ENCODE measurements at places on chromosomes 6 and 20. TPM values are rescaled to one million over a fixed set of nuclear protein-coding genes. Genes with fewer than 3 reads are reported as not detected.

- no peak for DNase-seq
Measured at GRCh38 chr6:75556240-75556639, 45.4 kb upstream of the SENP6 start.

DNA sequence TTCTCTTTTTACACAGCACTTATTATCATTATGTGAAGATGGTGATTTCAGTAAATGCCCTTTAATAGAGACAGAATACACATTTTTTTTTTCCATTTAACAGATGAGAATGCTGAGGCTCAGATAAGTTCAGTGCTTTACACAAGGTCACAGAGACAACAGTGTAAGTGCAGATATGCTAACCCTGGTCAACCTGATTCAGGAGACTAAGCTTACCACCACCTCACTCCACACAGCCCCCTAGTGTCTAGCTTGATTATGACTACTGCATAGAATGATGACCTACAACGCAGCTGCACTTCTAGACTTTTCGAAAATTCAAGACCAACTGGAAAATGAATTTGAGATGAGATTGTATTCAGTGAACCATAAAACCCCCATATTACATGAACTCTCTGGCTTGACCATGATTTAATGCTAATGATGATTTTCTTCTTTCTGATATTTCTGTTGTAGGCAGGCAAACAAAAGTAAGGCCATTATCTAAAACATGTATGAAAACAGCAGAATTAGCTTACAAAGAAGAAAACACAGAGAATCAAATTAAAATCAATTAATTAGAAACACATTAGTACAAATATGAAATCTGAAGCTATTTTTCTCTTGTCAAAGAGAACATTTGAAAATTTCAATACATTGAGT is 212.1 kb upstream of the PHACTR1 start:
- peak; percentile 48 for DNase-seq

GRCh38 chr6:2900821-2901644 is 2.1 kb downstream of the SERPINB9 start:
- DNase-seq: no peak

DNA sequence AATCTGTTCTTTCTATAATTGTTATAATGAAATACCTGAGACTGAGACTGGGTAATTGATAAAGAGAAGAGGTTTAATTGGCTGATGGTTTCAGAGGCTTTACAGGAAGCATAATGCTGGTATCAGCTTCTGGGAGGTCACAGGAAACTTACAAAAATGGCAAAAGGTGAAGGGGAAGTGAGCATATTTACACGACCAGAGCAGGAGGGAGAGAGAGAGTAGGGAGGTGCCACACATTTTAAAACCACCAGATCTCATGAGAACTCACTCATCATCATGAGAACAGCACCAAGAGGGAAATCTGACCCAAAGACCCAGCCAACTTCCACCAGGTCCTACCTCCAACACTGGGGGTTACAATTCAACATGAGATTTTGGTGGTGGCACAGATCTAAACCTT is 2.6 kb upstream of the SIRPB1 start:
- DNase-seq: no peak

EEF1A2 gene
- 454 TPM for total RNA-seq

TFAP2A gene
- total RNA-seq: 24.3 TPM

All from HCT116 (cell line).